Right lung (tissue), 10 donors: ENCODE measurements at places on chromosomes 13 and 19. TPM values are rescaled to one million over a fixed set of nuclear protein-coding genes. Genes with fewer than 3 reads are reported as not detected.

- peak; percentile 65 for DNase-seq
Measured at GRCh38 chr19:36151144-36152018, 866 bp downstream of the COX7A1 start.

- DNase-seq, result no peak
Measured at GRCh38 chr13:112634102-112634501, 46.1 kb upstream of the TUBGCP3 start.

GRCh38 chr13:20190481-20191310 is 2.0 kb downstream of the GJB2 start:
- DNase-seq, result no peak

The CYP2A6 gene
- 0.40 TPM for polyA plus RNA-seq

The GAPDHS gene
- polyA plus RNA-seq, result not detected
